ENCODE measurements at places on chromosomes 7 and 10.

GRCh38 chr10:33506838-33507661 is 172.6 kb upstream of the NRP1 start:
- DNase-seq, result peak; percentile 88

DNA sequence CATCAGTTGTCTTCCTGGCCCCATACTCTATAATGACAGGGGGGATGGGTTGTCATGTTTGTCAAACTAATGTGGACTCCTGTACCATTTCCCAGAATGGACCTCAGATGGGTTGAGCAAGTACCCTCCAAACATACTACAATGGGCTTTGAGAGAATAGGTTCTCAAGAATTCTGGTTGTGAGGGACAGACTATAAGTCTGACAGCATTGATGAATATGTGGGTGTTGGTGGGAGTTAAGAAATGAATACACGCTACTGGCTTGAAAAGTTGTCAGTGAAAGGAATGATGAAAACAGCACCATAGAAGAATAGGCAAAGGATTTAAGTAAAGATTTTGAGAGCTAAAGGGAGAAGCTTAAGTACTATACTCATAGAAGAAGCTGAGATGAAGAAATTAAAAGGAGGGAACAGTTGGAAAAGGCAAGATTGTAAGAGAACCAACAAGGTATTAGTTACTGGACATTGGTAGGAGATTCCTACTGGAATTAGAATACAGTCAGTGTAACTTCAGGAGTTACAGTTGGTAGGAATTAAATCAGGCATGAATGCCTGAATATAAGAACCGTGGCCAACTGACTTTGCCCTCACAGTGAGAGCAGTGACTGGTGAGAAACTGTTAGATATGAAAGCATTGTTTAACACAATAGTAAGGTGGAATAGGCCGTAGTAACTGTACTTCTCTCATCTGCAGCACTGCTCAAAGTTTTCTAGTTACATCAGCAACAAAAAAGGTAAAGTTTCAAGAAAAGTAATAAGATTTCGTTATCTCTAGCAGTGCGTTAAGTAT is 86.3 kb downstream of the LCOR start:
- DNase-seq, result no peak

DNA sequence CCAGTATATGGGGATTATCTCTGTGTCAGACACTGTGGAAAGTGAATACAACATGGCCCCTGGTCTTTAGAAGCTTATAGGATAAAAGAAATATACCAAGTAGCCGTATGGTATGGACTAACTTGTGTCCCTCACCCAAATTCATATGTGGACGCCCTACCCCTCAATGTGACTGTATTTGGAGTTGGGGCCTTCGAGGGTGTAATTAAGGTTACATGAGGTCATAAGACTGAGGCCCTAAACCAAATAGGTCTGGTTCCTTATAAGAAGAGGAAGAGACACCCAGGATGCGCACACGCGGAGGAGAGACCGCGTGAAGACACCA is 36.3 kb downstream of the ASB13 start:
- DNase-seq, result no peak

- DNase-seq, result no peak
Measured at GRCh38 chr7:46658281-46658680, 737.2 kb upstream of the IGFBP3 start.

- DNase-seq, result no peak
Measured at GRCh38 chr10:6431861-6432260, 148.2 kb downstream of the PRKCQ start.

DNA sequence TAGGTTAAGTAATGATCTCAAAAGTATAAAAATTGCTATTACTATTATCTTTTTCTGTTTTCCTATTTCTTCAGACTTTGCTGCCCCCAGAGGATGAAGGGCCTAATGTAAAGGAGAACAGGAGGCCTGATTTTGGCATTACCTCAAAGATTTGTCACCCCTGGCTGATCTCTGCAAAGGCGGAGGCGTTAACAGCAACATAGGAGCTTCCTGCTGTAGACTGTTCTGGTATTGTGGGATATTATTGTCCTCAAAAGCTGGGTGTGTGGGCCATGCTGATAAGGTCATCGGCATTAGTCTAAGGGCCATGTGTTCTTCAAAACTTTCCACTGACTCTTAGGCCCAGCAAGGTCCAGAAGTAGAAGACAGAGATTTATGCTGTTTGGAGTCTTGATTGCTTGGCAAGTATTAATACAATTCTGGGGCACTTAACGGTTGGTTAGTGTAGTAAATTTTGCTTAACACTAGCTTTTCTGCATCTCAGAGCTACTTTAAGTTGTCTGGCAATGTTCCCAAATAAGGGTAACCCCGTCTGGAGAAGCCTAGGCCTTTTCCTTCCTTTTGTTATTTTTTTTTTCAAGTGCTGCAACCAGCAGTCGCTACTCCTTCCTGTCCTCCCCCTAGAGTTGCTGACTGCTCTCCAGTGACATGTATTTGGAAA is 14.0 kb upstream of the ENTPD1 start:
- peak; percentile 91 for DNase-seq

DNA sequence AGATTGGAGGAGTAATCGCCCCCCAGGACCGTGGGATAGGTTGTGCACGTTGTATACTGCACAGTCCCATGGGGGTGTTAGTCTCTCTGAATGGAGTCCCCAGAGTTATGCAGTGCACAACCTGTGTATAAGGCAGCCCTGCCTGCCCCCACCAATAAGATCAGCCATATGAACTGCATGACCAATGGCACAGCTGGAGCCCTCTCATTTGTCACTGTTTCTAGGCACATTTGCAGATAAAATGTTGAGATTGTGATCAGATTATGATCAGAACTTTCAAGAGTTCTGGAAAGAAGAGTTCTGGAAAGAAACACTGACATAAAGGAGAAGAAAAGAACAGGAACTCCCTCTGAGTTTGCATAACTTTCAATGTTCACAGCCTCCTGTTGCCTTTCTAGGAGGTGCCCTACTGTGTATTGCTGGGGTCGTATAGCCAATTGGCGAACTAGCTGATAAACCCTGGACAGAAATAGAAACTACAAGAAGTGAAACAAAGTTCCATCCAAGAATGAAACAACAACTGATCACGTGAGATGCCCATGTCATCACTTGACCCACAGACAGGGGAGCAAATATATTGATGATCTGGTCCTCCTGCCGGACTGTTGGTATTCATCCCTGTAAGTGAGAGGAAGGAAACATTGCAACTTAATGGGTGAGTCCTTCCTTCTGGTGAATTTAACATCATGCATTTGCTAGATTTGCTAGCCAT is 49.6 kb upstream of the TOMM7 start:
- DNase-seq, result no peak

DNA sequence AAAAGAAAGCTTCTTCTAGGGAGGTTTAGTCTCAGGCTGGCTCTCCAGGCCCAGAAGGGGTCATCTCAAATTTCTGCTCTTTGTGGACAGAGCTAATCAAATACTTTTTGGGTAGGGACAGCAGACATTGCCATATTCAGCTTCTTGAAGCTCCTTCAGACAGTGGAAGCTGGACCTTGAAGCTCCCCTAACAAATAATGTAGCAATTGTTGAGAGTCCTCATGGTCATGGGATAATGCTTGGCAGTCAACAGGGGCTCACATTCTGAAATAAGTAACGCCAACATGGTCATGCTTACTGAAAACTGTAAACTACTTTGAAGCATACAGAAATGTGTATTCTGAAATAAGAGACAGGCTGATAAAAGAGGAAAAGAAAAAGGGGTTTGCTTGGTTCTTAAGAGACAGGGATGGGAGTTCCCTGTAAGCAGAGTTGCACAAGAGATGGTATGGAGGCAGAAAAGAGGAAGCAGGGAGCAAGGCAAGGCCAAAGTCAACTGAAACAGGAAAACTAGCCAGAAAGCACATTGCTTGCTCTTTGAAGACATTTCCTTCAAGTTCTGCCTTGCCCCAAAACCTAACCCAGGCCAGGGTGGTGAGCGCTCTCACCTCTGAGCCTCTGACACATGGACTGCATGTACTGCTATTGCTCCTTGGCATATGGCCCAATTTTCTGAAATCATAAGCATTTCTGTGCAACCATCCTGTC is 53.1 kb upstream of the KMT2E start:
- DNase-seq, result peak; percentile 97

DNA sequence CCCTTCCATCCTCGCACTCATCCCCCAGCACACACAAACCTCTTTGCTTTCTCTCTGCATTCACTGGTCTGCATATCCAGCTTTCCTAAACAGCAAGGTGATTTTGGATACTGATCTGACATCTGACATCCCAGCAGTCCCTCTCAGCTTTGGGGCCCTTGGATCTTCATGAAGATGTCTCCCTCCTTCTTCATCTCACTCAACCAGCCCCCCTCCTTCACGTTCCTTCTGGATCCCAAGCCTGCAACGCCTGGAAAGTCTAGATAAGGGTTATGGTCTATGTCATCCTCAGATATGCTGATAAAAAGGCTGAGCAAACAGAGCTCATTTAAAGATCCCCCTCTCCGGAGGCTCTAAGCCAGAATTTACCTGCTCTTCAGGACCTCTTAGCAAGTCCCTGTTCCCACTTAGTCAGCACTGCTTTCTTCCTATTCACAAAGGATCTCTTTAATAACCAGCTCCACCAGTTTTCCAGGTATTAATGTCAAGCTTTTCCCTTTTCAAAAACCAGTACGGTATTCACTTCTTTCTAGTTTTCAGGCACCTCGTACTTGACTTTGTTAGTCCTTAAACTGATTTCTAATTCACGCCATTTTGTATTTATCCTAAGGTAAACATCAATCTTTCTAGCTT is 38.9 kb downstream of the CREB3L2 start:
- DNase-seq, result no peak

GRCh38 chr10:43230909-43231522 is 35.8 kb downstream of the RASGEF1A start:
- no peak for DNase-seq

GRCh38 chr10:2005546-2005945 is 268.2 kb upstream of the ADARB2 start:
- no peak for DNase-seq

DNA sequence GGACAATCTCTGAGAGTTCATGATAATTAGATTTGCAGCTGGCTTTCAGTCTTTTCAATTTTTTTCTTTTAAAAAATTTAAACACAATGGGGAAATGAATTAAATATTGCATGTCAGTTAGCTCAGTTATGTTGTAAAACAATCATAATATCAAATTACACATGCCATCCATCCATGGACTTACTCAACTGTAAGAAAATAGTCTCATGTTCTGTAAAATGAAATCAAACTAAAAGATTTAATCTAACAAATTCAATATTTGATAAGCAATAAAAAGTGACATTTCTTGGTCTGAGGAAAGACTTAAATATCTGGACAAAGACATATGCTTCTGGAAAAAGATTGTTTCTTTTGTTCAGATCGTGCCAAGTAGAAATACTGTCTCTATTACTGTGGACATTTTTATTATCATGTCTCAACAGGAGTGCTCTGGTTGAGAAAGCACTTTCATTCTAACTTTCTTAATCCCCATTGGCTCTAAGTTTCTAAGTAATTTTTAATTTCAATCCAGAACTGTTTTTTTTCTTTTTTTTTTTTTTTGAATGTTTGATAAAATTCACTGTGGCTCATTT is 179.2 kb upstream of the FAM3C start:
- DNase-seq, result no peak

- DNase-seq, result no peak
Measured at GRCh38 chr7:13091974-13092707, 404.7 kb downstream of the ARL4A start.
